NCI-H69 (cell line): ENCODE measurements at places on chromosomes 3 and 15.

DNA sequence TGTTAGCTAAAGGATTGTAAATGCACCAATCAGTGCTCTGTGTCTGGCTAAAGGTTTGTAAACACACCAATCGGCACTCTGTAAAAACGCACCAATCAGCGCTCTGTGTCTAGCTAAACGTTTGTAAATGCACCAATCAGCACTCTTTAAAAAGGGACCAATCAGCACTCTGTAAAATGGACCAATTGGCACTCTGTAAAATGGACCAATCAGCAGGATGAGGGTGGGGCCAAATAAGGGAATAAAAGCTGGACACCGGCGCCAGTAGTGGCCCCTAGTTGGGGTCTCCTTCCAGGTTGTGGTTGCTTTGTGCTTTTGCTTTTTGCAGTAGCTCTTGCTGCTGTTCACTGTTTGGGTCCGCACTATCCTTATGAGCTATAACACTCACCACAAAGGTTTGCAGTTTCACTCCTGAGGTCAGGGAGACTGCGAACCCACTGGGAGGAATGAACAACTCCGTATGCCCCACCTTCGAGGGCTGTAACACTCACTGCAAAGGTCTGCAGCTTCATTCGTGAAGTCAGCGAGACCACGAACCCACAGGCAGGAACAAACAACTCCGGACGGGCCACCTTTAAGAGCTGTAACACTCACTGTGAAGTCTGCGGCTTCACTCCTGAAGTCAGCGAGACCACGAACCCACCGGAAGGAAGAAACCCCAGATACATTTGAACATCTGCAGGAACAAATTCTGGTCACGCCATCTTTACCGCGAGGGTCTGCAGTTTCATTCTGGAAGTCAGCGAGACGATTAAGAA, 1.1 kb upstream of the SUCLG2 start:
- DNase-seq = no peak

GRCh38 chr15:64209680-64210334, 47.0 kb upstream of the PPIB start:
- DNase-seq = peak; percentile 77

DNA sequence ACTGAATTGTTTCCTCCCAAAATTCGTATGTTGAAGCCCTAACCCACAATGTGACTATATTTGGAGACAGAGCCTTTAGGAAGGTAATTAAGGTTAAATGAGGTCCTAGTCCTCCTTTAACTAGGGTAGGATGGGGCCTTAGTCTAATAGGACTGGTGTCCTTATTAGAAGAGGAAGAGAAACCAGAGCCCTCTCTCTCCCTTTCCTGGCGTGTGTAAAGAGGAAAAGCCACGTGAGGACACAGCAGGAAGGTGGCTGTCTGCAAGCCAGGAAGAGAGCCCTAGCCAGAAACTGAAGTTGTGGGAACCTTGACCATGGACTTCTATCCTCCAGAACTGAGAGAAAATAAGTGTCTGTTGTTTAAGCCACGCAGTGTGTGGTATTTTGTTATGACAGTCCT, 94.3 kb downstream of the OXNAD1 start:
- no peak for DNase-seq

GRCh38 chr15:77126529-77127326, 55.8 kb upstream of the TSPAN3 start:
- DNase-seq = no peak

DNA sequence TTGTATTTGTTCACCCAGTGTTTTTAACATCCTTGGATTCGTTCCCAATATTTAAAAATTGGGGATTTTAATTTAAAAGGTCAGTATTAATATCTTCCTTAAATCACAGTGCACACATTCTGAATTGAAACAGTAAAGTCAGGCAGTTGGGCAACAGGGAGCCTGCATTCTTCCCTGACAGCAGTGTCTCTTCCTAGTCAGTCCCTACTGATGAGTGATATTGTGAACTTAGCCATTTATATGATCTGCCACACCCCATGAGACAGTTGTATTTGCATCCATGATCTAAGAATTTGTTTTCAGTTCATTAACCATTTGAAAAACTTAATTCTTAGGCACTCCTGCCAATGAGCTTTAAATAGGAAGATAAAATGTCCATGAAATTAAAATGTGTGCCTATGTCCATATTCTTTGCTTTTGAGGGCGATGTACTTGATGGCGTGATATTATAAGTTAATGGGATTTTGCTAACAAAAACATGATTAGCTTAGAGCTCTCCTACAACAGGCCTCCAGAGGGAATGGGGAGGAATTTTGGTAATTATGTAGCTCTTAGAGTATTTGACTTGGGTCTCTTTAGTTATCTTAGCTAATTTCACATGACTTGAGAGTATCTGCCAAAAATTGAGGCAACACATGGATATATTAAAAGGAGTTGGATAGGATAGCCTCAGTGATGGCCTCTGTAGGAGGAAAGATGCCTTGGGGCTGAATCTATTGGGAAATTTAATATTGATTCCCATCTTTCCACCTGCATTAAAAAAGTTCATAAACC, 219.3 kb downstream of the PTPRG start:
- no peak for DNase-seq

DNA sequence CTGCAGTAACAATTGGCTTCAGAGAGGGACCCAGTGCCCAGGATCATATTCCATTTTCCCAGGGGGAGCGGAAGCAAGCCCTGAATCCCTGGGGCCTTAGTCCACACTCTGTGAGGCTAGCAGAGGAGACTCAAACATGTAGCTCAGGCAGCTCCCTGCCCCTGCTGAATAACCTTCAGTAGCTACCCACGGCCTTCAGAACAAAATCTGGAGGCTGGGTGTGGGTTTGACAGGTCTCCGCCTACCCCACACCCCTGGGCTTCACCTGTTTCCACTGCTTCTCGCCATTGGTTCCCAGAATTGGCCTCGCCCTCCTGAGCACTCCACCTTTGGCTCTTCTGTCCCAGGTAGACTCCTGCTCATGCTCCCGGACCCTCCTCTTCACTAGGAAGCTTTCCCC, 93.6 kb upstream of the ATP2B2 start:
- DNase-seq = no peak

GRCh38 chr15:71411538-71412482, 296.5 kb downstream of the THSD4 start:
- DNase-seq = no peak

DNA sequence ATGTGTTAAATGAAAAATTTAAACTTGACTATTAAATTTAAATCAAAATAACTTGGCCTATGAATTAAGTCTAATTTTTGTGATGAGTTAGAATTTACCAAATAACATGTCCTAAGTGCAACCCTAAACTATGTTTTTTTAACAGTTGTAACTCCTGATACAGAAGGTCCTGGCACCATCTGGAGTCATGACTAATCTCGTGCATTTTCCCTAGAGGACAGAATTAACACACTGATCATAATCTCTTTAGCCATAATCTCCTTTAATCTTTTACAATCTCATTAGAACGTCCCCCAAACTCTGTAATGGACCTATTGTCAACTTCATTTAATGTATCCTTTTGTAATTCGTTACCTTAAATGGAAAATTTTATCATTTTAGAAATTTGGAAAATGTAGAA, 100.6 kb downstream of the SUCNR1 start:
- peak; percentile 24 for DNase-seq

GRCh38 chr3:84440291-84440690, 518.5 kb upstream of the CADM2 start:
- peak; percentile 38 for DNase-seq

GRCh38 chr3:44348993-44349392, 10.4 kb downstream of the TCAIM start:
- no peak for DNase-seq

- DNase-seq = no peak
Observed at GRCh38 chr3:177484206-177484605, 286.9 kb upstream of the TBL1XR1 start.

GRCh38 chr3:165130708-165131107, 52.4 kb upstream of the SI start:
- DNase-seq = no peak

DNA sequence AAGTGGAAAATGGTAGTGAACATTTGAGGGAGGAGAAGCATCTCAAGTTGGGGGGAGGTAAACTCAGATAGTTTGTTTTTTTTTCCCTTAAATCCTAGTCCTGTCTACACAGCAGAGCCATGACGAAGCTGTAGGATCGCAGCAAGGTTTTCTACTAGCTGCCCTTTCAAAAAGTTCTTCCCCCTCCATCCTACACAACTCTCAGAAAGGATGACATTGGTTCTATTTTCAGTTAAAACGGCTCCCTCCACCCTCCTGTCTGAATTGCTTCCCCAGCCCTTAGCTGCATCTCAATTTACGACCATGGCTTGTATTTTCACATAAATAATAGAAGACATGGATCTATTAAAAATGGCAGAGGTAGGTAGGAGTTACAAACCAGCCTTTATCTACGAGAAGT, 2.2 kb downstream of the HOMER2 start:
- DNase-seq = no peak

DNA sequence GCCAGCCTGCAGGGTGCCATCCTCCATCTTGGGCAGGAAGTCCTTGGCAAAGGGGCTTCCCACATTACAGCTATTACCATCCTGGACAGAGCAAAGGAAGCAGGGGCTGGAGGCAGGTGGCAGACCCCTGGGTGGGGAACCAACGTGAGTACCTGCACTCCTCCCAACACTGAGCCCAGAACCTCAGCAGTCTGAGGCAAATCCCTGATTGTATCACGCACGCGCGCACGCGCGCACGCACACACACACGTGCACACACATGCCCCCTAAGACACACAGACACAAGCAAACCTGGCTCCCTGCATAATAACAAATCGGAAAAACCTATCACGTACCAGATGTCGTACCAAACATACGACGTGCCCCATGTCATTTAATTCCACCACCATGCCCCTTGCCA, 11.8 kb downstream of the POLG start:
- no peak for DNase-seq

- DNase-seq = no peak
Observed at GRCh38 chr3:99634881-99635280, 3.5 kb upstream of the COL8A1 start.

DNA sequence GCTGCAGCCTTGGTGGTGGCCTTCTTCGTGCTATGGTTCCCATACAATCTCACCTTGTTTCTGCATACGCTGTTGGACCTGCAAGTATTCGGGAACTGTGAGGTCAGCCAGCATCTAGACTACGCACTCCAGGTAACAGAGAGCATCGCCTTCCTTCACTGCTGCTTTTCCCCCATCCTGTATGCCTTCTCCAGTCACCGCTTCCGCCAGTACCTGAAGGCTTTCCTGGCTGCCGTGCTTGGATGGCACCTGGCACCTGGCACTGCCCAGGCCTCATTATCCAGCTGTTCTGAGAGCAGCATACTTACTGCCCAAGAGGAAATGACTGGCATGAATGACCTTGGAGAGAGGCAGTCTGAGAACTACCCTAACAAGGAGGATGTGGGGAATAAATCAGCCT, 10.4 kb downstream of the CYP8B1 start:
- no peak for DNase-seq

DNA sequence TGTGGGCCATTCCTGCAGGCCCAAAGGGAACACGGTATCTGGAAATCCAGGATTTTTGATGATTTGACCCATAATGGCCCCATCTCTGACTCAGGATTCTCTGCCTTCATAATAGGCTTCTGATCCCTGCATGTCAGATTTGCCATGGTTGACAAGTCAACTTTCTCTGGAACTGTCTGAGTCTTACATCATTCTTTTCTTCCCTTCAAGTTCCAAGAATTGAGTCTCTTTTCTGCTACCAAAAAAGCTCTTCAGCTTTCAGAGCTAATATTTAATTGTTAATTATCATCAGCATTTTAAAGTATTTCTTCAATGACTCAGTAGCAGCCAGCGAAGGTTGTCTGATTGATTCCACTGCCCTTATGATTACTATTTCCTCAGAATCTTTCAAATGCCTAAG, 244.4 kb upstream of the COL8A1 start:
- DNase-seq = no peak

DNA sequence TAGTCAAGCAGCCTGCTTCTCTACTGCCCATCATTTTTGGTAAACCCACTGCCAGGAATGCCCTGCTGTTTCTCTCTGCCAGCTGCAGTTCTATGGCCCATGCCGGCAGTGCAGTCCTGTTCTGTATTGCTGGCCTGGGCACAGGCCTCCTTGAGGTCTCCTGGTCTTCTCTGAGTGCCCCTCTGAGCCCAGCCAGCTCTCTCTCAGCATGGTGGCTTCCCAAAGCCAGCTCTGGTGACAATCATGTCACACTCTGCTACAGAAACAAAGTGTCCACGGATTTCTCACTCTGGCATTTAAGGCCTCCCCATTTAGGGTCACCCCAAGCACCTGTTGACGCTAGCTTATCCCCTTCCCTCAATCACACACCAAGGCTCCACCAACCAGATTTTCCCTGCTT, 24.5 kb downstream of the SRPRB start:
- DNase-seq = no peak

DNA sequence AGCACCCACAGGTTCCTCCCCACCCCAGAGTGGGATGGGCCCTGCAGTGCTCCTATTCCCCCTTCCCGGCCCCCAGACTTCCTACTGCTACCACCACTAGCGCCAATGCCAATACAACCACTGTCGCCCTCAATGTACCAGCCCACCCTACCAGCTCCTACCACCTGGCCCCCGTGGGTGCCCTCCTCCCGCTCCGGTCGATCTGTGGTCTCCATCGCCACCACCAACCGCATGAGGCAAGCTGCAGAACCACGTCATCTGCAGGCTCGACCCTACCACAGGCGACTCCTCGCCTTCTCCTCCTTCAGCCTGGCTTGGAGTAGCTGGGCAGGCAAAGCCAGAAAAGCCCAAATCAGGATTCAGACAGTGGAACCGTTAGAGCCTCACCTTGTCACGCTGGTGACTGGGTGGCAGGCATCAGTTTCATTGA, 179.3 kb downstream of the POTEB3 start:
- DNase-seq = no peak

DNA sequence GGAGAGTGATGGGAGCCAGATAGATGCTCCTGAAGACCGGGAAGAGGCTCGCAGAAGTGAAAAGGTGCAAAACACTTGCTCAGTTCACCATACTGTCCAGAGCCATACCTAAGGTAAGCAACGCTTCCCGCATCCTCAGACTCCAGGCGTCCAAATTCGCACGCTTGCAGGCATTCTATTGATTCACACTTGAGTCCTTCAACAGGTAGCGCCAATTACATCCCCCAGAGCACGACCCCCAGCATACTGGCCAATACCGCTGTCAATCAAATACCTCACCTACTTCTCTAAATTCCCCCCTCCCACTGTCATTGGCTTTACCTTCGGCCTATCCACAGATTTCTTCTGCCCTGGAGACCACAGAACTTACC, 361 bp upstream of the STXBP5L start:
- DNase-seq = peak; percentile 98

- DNase-seq = no peak
Observed at GRCh38 chr15:81336568-81336967, 12.6 kb upstream of the STARD5 start.

- peak; percentile 74 for DNase-seq
Observed at GRCh38 chr15:29870495-29871151, 48.4 kb upstream of the TJP1 start.

DNA sequence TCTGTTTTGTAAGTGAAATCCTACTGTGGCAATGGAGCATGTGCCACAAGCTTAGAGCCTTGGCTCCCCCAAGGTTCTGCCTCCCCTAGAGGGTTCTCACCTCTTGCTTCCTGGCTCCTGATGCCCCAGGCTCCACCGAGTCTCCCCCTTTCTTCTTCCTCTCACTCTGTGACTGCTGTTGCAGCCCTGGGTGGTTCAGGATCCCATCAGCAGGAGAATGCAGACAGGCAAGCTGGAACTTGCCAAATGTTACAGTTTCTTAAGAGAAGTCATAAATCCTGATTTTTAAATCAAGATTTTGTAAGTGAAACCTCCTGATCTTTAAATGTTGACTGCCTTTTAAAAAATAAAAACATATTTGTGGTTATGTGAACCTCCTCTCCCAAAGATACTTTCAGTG, 133.9 kb downstream of the CCNL1 start:
- DNase-seq = peak; percentile 9
